Fibroblast of pulmonary artery (primary cell): ENCODE measurements at places on chromosomes 11 and 22.

DNA sequence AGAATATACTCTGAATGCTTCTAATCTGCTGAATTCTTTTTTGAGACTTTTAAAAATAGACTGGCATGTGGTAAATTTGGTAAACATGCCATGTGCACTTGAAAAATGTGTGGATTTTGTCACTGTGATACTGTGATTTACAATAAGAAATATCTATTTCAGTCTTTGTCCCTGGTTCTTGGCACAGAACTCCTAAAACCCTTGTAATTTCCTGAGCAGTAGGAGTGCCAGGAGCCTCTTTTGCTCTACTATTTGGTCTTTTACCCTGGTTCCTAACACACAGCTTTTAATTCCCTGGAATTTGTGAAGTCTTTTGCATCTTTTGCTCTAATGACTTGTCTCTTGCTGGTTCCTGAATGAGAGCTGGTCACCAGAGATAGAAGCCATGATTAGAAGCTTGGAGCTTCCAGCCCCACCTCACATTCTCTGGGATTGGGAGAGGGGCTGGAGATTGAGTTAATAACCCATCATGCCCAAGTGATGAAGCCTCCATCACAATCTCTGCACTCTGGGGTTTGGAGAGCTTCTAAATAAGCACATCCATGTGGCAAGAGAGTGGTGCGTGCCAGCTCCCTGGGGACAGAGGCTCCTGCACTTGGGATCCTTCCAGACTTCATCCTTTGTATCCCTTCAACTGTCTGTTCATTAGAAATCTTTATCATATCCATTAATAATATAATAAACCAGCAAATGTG, 27.2 kb upstream of the SYT13 start:
- no peak for DNase-seq

DNA sequence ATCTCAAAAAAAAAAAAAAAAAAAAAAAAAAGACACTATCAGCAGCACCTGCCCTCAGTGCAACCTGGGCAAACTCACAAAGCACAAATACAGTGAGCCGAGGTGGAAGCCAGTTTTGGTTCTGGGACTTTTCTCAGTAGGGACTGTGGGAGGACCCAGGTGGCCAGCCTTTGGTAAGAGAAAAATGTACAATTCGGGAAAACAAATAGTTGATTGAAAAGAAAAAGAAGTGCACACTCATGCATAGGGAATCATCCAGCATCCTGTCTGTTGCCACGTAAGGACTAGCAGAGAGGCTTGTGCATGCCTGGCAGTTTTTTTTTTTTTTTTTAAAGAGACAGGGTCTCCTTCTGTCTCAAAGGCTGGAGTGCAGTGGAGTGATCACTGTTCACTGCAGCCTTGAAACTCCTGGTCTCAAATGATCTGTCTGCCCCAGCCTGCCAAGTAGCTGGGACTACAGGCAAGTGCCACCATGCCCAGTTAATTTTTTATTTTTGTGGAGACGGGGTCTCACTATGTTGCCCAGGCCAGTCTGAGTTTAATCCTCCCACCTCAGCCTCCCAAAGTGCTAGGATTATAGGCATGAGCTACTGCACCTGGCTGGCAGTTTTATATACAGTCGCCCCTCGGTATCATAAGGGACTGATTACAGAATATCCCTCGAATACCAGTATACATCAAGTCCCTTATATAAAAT, 36.7 kb downstream of the TPST2 start:
- DNase-seq, result peak; percentile 83

GRCh38 chr22:45163099-45163450, 650 bp upstream of the NUP50 start:
- DNase-seq, result peak; percentile 48

- no peak for DNase-seq
These were observed 109.8 kb downstream of the CD44 start for GRCh38 chr11:35248558-35249323.

GRCh38 chr11:75719340-75720239, 2.0 kb downstream of the MOGAT2 start:
- no peak for DNase-seq

GRCh38 chr22:43275545-43276317, 67.4 kb downstream of the SCUBE1 start:
- peak; percentile 72 for DNase-seq

DNA sequence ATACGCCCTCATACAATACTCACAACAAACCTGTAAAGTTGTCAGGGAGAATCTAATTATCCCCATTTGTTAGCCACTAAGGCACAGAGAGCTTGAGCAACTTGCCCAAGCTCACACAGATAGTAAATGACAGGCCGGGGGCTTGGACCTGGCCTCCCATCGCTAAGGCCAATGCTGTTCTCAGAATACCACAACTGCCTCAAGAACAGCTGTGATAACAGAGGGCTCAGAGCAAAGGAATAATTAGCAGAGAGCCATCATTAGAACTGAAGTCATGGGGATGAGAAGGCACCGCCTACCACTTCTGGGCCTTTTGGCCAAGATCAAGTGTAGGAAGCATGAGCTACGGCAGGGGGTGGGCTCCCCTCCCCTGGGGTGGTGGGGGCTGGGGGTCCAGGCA, 98.6 kb downstream of the FEZ1 start:
- no peak for DNase-seq

- peak; percentile 86 for DNase-seq
These were observed 20.8 kb upstream of the ZBED5 start for GRCh38 chr11:10878408-10879214.

DNA sequence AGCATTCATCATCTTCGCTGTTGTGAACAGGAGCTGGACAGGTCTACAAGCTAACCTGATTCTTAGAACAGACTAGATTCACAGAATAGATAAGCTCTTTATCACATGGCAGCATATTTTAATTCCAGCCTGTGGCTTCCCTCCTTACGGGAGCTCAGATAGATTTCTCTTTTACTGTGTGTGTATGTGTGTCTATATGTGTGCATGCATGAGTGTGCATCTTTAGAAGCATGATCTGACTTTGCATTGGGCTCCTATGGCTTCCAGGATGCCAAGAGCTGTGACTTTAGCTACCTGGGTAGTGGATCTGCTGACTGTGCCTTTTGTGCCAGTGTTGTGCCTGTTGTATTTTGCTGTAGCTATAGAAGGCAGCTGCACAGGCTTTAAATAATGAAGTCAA, 44.3 kb downstream of the ZNRF3 start:
- no peak for DNase-seq

DNA sequence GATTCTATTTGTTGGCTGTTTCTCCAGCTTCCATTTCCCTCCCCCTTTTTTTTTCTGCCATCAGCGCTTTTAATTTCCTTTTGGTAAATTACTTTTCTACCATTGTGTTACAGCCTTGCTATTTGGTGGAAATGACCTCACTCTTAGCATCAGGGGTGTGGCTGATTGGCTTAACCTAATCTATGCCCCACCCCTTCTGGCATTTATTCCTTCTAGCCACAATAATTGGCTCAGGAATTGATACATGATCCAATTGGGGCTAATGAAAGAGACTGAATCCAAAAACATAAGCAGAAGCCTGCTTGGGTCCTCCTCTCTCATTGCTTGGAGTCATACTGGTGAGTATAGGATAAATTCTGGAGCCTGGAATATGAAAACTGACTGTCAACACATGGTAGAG, 402.4 kb upstream of the LRRC4C start:
- no peak for DNase-seq

DNA sequence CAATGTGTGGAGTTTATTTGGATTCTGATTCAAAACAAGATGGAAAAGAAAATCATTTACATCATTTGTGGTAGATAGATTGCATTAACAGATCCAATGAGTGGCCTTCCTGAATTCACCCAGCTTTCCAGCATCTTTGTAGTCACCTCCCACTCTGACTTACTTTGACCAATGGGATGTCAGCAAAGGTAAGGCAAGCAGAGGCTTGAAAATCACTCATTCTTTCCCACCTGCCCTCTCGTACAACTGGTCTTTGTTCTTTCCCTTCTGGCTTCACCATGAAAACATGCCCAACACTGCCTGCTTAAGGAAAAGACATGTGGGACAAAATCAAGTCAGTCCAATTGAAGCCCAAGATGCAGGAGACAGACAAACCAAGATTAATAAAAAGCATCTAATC, 202.1 kb downstream of the TTC28 start:
- DNase-seq, result no peak

DNA sequence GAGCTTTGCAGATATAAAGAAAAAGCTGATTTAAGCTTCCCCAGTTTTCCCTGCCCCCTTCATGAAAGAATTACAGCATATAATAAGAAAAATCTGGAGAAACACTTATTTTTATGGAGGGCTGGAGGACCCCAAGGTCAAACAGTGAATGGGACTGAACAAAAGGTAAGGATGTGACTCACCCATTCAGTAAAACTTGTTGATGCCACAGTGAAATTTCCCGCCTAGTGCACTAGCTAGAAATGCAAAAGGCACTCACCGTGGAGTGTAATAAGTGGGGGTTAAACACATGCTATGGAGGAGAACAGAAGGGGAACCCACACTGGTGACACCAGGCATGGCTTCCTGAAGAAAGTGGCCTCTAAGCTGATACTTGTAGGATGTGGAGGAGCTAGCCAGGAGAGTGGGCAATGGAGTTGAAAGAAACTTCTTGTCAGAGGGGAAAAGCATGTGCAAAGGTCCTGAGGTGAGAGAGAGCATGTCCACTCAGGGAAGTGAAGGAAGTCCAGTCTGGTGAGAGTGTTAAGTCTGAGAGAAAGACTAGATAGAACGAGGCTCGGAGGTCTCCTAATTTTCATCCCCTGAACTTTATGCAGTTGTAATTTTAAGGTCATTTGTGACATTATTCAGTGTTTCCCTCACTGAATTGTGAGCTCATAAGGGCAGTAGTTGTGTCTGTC, 77.1 kb downstream of the MIAT start:
- peak; percentile 30 for DNase-seq

GRCh38 chr22:45686836-45687235, 15.2 kb downstream of the ATXN10 start:
- no peak for DNase-seq
